ENCODE measurements at places on chromosomes 2 and 18.
A peak's percentile ranks its signal among the peaks of the same experiment; 100 is the strongest.

- no peak for DNase-seq
Measured at GRCh38 chr2:85245891-85246290, 81.9 kb downstream of the TGOLN2 start.

DNA sequence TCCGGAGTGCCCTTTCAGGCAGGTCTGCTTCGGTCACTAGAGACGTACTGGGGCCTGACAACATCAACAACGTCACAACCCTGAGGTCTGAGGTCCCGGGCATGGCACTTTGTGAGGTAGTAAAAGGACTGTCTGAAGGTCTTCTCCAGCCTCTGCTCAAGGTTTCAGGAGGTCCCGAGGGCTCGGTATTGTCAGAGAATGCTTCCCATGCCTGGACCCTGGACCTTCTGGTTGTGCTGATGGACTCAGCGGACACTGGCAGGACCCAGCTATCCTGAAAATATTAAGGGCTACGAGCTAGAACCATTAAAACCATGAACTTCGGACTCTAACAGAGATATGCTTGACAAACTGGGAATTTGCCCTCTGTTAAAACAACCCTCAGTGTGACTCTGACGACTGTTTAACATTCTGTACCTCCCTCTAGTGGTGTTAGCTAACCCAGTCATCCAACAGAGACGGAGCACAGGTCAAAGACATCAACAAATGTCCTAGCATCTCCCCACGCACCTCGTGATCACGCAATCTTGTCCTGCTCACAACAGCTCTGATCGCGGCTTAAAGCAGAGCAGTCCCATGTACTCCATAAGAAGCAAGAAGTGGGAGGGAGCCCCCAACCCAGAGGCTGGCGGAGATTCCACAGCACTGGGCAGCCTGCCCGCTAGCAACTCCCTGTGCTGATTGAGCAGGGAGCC, 96.5 kb downstream of the CCDC93 start:
- DNase-seq = no peak

DNA sequence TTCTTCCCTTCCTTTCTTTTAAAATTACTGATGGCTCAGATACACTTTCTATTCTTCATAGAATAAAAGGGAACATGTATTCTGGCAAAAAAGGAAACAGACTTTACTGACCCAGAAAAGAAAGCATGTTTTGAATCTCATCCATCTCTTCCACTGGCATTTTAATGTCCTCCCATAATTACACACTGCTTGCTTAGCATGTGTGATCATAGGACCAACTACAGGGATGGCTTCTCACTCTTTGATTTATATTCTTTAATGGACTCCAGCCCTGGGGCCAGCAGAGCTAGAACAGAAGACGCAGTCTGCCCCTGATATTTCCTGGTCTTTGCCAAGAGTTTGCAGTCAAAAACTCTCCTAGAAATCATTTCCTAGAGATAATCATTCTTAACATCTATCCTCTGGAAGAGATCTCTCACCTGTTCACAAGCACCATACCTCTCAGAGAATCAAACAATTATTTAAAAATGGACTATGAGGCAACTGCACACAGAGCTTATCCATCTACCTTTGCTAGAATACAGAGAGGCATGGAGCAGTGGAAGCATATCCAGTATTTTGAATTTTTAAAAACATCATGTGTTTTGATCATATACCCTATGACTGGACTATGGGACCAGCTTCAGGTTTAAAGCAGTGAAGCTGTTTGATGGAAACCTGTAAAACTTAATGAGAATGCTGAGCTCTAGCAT, 429.1 kb downstream of the NRXN1 start:
- peak; percentile 48 for DNase-seq

- DNase-seq = no peak
Measured at GRCh38 chr18:53984021-53984420, 240.4 kb downstream of the MBD2 start.

DNA sequence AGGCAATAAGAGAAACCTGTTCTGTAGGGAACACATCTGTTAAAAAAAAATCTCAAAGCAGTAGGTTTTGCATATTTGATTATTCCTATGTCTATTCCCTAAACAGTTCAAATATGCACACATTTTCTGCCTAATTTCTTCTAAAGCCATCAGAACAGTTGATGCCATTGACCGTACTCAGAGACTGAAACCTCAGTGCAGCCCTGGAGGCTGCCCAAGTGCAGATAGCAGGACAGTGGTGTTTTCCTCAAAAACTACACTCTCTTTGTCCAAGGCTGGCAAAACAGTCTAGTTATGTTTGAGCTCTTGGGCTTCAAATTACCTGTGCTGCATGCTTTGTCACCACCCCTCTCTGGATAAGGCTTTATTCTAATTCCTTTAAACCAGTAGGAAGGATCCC, 23.3 kb upstream of the NFE2L2 start:
- DNase-seq = no peak

- DNase-seq = no peak
Measured at GRCh38 chr2:2902547-2903281, 474.9 kb downstream of the EIPR1 start.

DNA sequence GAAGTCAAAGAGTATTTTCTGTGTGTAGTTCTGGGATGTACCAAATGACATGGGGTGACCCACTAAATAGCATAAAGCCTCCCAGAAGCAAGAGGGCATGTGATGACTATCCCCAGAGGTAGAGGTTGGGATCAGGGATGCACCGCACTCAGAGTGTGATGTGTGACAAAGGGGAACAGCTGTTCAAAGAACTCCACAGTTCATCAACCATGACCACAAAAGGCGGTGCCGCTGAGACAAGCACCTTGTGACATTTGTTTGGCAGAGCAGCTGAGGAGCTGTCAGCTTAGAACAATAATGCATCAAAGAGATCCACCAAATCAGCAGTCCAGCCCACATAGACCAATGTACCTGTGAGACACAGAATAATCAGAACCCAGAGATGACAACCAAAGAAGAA, 81.3 kb downstream of the VWC2L start:
- DNase-seq = no peak

- DNase-seq = no peak
Measured at GRCh38 chr2:8722986-8723385, 41.1 kb downstream of the ID2 start.

DNA sequence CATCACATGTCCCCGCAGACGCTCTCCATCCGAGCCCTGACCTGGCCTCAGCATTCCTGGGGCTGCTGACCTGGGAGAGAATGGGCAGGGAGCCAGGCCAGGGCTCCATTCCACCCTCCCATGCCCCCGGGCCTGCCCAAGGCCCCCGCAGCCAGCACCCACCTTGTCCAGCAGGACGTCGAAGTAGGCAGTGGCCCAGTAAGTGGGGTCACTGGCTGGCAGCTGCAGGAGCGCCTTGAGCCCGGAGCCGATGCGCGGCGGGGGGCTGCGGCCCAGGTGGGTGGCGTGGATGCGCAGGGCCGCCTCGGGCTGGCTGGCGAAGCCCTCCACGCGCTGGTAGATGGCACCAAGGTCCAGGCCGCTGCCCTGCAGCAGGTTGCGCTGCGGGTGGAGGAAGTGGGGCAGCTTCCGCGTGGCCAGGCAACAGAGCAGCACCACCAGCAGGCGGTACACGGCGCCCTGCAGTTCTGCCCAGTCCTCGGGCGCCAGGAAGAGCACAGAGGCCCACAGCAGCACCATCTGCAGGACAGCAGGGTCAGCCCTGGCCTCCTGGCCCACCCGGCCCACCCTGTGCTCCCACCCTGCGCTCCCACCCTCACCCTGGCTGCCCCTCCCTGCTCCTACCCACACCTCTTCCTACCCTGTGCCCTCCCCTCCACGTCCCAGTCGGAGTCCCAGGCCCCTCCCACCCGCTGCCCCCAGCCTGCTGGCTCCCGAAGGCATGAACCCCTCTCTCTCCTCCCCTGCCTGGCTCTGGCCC, 7.6 kb downstream of the MAB21L4 start:
- no peak for DNase-seq

DNA sequence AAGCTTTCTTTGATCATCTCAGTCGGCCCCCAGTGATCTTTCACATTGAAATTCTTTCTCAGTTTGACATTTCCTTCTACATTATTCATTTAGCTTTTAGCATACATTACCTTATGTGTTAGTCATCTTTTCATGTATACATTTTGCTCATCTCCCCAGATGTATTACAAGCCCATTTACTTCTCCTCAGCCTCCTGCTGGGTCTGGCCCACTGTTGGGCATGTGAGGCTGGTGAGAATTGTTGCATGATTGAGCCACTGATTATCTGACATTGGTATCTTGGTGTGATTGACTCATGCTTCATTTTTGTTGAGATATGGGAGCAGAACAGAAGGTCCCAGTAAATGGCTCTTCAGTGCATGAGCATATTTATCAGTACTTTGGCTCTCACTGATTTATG, 300.1 kb upstream of the DDX18 start:
- no peak for DNase-seq
